ENCODE measurements at places on chromosomes 2 and 18. TPM values are rescaled to one million over a fixed set of nuclear protein-coding genes. Genes with fewer than 3 reads are reported as not detected.

GALNT3 gene
- 0.66 TPM for total RNA-seq

ATP5F1A gene
- total RNA-seq = 591 TPM

DNA sequence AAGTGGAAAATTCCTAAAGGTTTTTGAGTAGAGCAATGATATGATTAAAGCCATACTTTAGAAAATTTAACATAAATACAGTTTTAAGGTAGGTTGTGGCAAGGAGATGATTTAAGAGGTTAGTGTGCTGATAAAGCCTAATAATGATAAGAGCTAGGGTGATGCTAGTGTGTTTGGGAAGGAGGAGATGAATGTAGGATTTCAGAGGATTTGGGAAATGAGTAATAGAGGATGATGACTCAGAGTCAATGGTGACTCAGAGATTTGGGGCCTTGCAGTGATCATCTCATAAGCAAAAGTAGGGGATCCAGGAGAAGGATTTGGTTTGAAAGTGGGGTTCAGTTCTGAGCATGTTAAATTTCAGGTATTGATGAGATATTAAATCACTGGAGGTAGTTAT lies 23.3 kb downstream of the STAMBP start:
- H3K4me1 ChIP-seq = peaks cover 11% of the 10 kb centered on the region
- H3K4me3 ChIP-seq = no peak overlapping the region
- no peaks in the 10 kb centered on the region for H3K27me3 ChIP-seq
- H3K36me3 ChIP-seq = peaks cover 6% of the 10 kb centered on the region
- peak overlapping the region; percentile 15 for H3K27ac ChIP-seq

- no peaks in the 10 kb centered on the region for H3K4me1 ChIP-seq
- H3K27me3 ChIP-seq = no peaks in the 10 kb centered on the region
- H3K4me3 ChIP-seq = no peak overlapping the region
- DNase-seq = peak; percentile 27
- no peak overlapping the region for H3K27ac ChIP-seq
- H3K36me3 ChIP-seq = no peaks in the 10 kb centered on the region
These were observed 64.5 kb upstream of the HDAC4 start for GRCh38 chr2:239465017-239466001.

DNA sequence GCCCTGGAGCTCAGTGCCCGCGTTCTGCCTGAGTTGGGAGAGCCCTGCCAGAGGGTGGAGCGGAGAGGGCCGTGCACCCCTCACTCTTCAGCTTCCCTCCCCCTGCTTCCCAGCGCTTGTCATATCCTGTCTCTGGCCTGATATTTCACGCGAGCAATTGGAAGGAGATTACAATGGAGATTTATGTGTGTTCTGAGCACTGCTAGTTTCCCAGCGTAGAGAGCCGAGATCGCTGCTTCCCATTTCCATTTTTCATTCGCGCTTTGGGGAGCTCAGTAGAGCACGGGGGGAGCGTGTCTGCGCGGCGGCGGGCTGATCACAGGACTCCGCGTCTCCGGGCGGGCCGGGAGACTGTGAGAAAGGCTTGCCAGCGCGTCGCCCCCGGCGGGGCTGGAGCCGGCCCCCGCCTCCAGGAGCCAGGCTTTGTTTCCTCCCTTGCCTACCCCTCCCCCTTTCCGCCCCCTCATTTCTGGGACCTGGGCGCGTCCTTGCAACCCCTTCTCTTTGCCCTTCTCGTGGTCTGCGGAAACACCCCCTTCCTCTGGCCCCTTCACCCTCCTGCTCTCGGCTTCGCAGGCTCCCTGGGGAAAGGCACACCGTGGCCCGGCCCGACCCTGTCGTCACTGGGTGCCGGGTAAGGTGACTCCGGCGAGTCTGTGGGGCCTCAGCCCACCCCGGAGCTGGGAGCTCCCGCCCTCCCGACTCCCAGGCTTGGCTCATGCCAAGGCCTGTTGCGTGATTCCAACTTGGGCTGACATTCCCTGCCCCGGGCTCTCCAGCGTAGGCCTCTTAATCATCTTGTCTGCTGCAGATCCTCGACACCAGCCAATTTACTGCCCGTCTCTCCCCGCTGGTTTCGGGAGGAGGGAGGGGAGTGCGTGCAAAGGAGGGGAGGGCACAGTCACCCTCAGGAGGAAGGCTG lies 5.8 kb downstream of the DLX2 start:
- peak overlapping the region; percentile 26 for H3K4me3 ChIP-seq
- H3K36me3 ChIP-seq = no peaks in the 10 kb centered on the region
- peaks cover 16% of the 10 kb centered on the region for H3K4me1 ChIP-seq

GRCh38 chr2:173952267-173953046 lies 12.7 kb downstream of the SP3 start:
- no peaks in the 10 kb centered on the region for H3K36me3 ChIP-seq
- H3K27ac ChIP-seq = no peak overlapping the region
- DNase-seq = no peak
- H3K4me3 ChIP-seq = no peak overlapping the region
- H3K27me3 ChIP-seq = no peaks in the 10 kb centered on the region
- no peaks in the 10 kb centered on the region for H3K4me1 ChIP-seq

- no peaks in the 10 kb centered on the region for H3K27me3 ChIP-seq
- peak overlapping the region; percentile 27 for H3K27ac ChIP-seq
- no peaks in the 10 kb centered on the region for H3K36me3 ChIP-seq
- H3K4me1 ChIP-seq = peaks cover 2% of the 10 kb centered on the region
These were observed 1.6 kb downstream of the KLHL29 start for GRCh38 chr2:23386339-23387220.

GRCh38 chr2:131488306-131489205 lies 3.6 kb downstream of the MZT2A start:
- no peak overlapping the region for H3K4me3 ChIP-seq
- no peaks in the 10 kb centered on the region for H3K27me3 ChIP-seq
- peaks cover 2% of the 10 kb centered on the region for H3K36me3 ChIP-seq
- no peaks in the 10 kb centered on the region for H3K4me1 ChIP-seq

DNA sequence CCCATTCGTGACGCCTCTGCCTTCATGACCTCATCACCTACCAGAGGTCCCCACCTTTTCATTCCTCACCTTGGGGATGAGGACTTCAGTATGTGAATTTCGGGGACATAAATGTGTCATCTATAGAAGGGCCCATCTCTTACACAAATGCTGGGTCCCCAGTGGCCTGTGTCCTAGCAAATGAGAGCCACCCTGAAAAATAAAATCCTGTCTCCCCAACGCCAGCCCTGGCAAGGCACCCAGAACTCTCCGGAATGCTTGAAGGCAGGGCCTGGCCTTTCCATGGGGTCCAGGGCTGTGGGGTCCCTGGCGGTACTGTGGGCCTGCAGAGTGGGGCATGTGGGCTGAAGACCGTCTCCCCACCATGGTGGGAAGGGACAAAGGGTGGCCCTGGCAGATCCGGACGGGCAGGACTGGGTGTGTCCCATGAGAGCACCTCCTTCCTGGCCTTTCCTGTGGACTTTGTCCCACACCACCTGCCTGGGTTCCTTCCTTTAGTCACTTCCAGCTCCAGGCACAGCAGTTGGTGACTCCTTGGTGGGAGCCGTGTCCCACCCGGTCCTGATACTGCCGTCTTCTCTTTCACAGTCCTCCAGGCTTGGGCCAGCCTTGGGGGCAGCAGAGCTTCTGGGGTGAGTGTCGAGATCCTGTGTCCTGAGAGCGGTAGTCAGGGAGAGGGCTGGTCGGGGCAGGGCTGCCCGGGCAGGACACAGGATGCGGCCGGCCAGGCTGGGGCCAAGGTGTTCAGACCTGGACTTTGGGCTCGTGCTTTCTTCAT lies 18.6 kb downstream of the CAPN10 start:
- no peaks in the 10 kb centered on the region for H3K4me1 ChIP-seq
- no peak overlapping the region for H3K4me3 ChIP-seq
- no peaks in the 10 kb centered on the region for H3K36me3 ChIP-seq
- no peaks in the 10 kb centered on the region for H3K27me3 ChIP-seq
- no peak overlapping the region for H3K27ac ChIP-seq

DNA sequence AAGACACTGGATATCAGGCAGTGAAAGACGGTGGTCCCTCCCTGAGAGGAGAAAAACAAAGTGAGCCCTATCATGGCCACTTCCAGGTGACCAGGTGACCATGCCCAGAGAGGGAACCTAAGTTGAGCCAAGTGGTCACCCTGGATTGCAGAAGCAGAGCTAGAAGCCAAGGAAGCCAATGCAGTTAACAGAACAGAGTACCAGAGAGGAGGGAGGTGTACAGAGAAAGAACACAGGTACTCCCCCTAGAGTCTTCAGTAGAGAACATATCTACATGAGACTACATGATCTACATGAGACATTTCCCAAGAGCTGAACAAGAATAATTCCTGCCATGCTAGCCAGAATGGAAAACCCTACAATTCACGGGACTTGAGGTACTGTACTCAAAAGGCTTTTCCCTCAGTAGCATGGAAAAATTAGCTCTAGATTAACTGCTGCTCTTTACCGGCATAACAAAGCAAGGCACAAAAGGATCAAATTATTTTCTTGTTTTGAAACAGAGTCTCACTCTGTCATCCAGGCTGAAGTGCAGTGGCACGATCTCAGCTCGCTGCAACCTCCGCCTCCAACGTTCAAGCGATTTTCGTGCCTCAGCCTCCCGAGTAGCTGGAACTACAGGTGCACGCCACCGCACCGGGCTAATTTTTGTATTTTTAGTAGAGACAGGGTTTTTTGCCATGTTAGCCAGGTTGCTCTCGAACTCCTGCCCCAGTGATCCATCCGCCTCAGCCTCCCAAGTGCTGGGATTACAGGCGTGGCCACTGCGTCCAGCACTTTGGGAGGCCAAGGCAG lies 23.5 kb downstream of the ROCK2 start:
- no peak for DNase-seq
- no peak overlapping the region for H3K4me3 ChIP-seq
- no peaks in the 10 kb centered on the region for H3K4me1 ChIP-seq
- H3K27me3 ChIP-seq = no peaks in the 10 kb centered on the region
- H3K27ac ChIP-seq = no peak overlapping the region

GRCh38 chr2:159129269-159129668 lies 157.2 kb downstream of the WDSUB1 start:
- peaks cover 28% of the 10 kb centered on the region for H3K4me1 ChIP-seq
- no peaks in the 10 kb centered on the region for H3K27me3 ChIP-seq
- no peaks in the 10 kb centered on the region for H3K36me3 ChIP-seq
- no peak for DNase-seq
- H3K4me3 ChIP-seq = no peak overlapping the region

TTR gene
- total RNA-seq = not detected

DSEL gene
- total RNA-seq = 157 TPM

DNA sequence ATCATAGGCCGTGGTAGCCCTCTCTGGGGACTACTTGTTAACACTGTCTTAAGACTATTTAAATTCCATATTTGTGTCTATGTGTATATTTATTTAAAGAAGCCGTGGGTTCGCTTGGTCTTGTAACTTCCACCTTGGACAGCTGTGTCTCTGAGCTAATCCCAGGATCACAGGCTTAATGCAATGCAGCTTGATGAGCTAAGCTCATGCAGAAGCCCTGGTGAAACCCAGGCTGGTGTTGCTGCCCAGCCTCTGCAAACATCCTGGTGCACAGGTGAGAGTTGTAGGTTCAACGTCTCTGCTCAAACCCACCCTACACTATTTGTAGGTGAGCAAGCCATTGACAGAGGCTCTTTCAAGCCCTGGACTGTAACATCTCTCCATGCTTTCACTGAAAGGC lies 211.8 kb downstream of the FAM210A start:
- H3K4me1 ChIP-seq = no peaks in the 10 kb centered on the region
- H3K27ac ChIP-seq = no peak overlapping the region
- H3K27me3 ChIP-seq = no peaks in the 10 kb centered on the region
- H3K4me3 ChIP-seq = no peak overlapping the region

All from fibroblast of lung (primary cell).